Activated CD4-positive, alpha-beta T cell treated with anti-CD3 and anti-CD28 coated beads for 4 hours (primary cell): ENCODE measurements at places on chromosomes 1 and 21.

- DNase-seq: no peak
Measured at GRCh38 chr1:83318366-83318765, 680.6 kb downstream of the TTLL7 start.

GRCh38 chr1:228172591-228173527 lies 7.3 kb downstream of the IBA57 start:
- DNase-seq: no peak

DNA sequence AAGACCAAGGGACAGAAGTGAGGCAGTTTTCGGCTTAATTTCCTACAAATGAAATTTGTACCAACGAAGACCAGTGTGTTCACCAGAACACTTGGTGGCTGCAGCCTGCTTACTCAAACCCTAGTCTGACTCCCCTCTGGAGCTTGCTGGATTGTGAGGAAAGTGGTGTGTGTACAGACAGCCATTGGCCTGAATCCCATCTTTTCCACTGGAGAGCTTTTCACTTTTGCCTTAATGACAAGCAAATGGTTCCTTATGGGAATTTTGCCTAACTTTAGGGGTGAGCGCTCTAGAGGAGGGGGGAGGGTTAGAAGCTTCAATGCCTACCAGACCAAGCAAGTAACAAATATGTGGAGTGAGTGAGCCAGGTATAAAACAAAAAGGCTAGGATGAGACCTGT lies 17.3 kb downstream of the METTL13 start:
- no peak for DNase-seq

GRCh38 chr21:45613396-45613795 lies 30.1 kb upstream of the PCBP3 start:
- no peak for DNase-seq

GRCh38 chr1:159152031-159152430 lies 19.4 kb upstream of the CADM3 start:
- DNase-seq: no peak

GRCh38 chr1:240877605-240878004 lies 265.6 kb upstream of the GREM2 start:
- no peak for DNase-seq
